Heart right ventricle (tissue), 16 donors: ENCODE measurements at places on chromosomes 12 and 14. TPM values are rescaled to one million over a fixed set of nuclear protein-coding genes. Genes with fewer than 3 reads are reported as not detected.

GRCh38 chr12:45986641-45987339 lies 3.6 kb downstream of the SCAF11 start:
- no peak for DNase-seq

DNA sequence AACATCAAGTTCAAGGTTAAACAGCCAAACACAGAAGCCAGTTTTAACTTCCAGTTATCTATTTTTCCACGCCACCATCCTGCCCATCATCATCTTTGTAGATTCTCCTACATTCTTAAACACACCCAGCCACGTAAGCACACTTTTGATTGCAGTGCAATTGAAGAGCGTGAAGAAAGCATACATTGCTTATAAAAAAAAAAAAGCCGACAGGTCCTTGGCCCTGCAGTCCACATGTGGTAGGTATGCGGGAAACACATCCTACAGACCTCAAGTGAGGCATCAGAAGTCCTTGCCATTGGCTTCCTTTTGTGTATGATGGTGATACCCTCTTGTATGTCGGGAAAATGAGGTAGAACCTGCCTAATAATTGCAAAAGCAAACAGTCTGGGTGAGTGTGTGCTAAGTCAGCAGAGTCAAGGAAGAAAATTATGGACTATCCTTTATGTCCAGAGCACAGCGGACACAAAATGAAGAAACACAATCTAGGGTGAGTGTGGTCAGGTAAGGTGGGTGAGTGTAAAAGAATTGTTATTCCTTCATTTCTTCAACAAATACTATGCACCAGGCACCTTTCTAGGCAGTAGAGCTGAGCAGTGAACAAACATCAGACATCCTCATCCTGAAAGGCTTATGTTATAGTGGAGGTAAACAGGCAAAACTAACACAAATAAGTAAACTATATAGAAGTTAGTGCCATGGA lies 51.5 kb downstream of the EID3 start:
- no peak for DNase-seq

DNA sequence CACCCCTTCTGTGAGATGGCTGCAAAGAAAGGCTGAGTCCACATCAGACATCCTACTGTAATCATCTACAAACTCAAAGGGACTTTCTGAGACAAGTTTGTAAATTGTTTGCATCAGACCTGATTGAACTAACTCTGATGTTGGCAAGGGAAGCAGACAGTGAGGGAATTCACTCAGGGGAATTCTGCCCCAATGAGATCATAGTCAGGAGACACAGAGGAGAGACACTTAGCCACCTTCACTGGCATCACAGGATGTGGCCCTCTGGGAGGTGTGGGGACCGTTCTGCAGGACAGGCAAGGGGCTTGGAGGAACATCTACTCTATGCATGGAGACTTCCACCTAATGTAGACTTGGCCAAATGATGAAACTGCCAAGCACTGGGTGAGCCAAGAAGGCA lies 70.7 kb upstream of the DDX11 start:
- DNase-seq: no peak

GRCh38 chr12:115895247-115895646 lies 382.2 kb downstream of the MED13L start:
- no peak for DNase-seq

GRCh38 chr14:103870144-103870876 lies 22.9 kb upstream of the PPP1R13B start:
- no peak for DNase-seq

DNA sequence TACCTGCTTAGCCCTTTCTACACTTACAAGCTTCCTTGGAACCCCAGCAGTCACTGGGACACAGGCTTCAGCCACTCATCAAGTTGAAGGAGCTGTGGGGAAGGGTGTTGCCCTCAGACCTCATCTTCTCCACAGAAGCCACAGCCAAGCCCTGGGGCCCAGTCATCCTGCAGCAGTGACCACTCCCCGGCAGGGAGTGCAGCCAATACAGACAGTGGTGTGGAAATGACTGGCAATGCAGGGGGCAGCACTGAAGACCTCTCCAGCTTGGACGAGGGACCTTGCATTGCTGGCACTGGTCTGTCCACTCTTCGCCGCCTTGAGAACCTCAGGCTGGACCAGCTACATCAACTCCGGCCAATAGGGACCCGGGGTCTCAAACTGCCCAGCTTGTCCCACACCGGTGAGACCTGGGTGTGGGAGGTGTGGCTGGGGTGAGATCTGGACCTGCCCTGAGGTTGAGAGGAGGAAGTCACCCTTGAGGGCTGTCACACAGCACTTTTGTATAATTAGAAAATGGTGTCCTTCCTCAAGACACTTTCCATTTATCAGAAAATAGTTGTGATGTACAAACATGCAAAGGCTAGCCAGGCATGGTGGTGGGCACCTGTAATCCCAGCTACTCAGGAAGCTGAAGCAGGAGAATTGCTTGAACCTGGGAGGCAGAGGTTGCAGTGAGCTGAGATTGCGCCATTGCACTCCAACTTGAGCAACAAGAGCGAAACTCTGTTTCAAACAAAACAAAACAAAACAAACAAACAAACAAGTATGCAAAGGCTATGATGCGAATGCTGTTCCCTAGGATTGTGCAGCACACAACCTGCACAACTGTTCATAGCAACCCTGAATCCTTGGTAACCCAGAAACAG lies 9.9 kb downstream of the GLI1 start:
- no peak for DNase-seq

- no peak for DNase-seq
These were observed 12.1 kb upstream of the PNMA1 start for GRCh38 chr14:73726025-73726961.

- no peak for DNase-seq
These were observed 449.8 kb downstream of the RAD51B start for GRCh38 chr14:68269136-68269927.

DNA sequence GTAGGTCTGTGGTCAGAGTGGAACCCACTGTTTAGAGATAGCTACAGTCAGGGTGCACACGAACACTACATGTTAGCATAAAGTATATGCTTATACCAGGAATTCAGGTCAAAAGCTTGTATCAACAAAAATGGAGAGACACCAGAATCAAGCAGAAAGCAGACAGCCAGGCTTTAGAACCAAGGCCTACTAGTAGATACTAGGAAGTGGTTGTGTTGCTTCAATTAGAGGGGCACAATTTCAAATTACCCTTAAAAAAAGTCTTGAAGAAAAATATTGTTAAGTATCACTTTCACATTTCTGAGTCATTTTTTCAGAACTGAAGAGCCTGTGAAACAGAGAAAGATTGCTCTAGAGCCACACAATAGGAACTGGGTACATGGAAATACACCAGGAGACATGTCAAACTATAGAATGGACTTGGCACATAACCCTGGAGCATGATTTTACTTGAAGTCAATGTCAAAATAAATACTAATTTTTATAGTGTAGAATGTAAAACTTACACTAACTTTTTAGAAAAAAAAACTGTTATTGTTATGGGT lies 41.6 kb downstream of the LRRC9 start:
- DNase-seq: no peak

DNA sequence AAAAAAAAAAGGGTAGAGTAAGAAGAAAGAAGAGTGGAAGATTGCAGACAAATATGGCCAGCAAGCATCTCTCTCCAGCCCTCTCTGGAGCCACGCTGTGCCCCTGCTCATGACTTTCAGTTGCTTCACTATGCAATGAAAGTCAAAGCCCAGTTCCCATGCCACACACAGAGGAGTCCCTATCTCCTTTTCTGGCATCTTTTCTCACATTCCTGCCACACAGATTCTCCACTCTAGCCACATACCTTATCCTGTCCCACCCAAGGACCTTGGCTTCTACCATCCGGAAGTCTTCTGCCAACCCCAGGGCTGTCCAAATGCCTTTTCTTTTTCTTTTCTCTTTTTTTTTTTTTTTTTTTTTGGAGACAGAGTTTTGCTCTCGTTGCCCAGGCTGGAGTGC lies 39.3 kb upstream of the CAPRIN2 start:
- DNase-seq: no peak

DNA sequence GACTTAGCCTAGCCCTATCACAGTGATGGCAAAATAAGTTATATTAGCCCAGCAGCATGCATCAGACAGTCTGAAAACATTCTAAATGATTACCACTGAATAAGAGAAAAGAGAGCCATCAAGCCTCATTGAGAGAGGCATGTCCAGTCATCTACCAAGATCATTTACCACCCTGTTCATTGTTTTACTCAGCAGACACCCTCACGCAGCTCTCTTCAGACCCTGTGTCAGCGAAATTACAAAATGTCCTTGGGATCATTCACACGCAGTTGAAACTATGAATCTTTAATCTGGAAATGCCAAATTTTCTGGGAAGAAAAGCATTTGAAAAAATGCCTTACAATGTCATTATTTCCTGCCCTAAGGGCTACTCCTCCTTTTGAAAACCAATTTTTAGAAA lies 89.5 kb downstream of the PTPRO start:
- DNase-seq: no peak

DNA sequence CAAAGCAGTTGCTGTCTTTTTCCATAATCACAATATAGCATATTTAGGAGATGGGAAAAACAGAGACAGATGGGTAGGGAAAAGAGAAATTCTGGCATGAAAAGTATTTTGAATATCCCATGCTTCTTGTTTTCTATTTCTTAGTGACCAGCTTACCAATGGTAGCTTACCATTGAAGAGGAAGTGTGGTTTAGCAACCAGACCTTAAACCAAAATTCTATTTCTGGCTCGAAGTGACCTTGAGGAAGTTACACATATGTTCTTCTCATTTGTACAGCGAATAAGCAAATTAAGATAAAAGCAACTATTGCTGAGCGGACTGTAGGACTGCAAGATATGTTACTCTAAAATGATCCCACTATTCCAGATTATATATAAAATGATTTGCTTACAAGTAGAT lies 82.9 kb downstream of the FGD4 start:
- DNase-seq: peak; percentile 13

- no peak for DNase-seq
These were observed 164.4 kb upstream of the LRIG3 start for GRCh38 chr12:59084511-59085375.

- DNase-seq: no peak
These were observed 162.7 kb upstream of the CNOT2 start for GRCh38 chr12:70080566-70080965.

DNA sequence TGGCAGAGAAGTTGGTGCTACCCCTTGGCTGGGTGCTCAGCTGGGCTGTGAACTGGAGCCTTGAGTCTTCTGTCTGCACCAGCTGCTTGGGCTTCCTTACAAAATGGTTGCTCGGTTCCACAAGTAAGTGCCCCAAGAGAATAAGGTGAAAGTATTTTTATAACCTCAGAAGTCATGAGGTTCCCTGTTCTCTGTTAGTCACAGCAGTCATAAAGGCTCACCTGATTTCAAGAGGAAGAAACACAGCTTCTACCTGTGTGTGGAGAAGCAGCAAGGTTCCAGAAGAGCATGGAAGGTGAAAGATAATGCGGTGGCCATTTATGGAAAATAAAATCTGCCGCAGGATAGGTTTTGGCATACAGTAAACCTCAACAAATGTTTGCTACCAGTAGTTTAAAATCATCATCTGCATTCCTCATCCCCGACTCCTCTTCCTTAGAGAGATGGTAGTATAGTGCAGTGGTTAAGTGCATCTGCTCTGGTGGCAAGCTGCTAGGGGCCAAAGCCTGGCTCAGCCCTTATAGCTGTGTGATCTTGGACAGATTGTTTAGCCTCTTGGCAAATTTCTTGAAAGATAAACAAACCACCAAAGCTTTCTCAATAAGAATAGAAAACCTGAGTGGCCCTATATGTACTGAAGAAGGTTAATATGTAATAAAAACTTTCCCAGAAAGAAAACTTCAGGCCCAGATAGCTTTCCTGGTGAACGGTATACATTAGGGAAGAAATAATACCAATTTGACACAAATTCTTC lies 32.4 kb downstream of the TPCN1 start:
- no peak for DNase-seq

DNA sequence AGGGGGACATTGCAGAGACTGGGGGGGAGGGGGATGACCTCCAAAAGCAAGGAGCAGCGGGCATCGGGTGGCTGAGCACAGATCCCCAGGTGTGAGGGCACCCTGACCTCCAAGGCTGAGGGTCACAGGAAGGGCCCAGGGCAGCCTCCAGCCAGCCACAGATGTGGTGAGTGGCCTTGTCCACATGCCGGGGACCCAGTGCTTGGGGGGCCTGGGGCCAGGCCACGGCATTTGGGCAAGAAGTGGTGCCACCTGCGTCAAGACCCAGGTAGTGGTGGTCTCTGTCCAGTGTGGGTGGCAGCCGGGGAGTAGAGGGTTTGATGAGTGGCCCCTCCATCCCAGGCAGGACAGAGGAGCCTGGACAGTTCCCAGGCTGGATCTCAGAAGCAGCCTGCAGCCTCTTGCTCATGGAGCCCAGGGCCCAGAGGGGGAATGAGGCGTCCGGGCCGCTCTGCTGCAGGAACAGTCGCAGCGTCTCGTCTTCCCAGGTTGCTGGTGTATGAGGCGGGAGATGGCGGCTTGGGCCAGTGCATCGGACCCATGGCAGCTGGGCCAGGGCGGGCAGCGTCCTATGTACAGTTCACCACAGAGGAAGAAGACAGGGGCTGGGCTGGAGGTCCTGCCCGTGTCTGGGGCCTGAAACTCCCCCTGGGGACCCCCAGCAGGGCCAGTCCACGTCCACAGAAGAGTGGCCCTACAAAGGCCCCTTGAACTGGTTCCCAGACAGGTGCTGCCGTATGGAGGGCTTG lies 33.5 kb downstream of the CCNK start:
- no peak for DNase-seq

Gene DHRS2
- 0.07 TPM for polyA plus RNA-seq

Gene GUCY2C
- polyA plus RNA-seq: not detected

Gene DDX11
- polyA plus RNA-seq: 5.4 TPM

Gene NRDE2
- polyA plus RNA-seq: 15.9 TPM

Gene SPIC
- not detected for polyA plus RNA-seq

Gene PZP
- polyA plus RNA-seq: 0.20 TPM
